T-cell (primary cell): ENCODE measurements at places on chromosomes 5 and 9. TPM values are rescaled to one million over a fixed set of nuclear protein-coding genes. Genes with fewer than 3 reads are reported as not detected.
A peak's percentile ranks its signal among the peaks of the same experiment; 100 is the strongest.

DNA sequence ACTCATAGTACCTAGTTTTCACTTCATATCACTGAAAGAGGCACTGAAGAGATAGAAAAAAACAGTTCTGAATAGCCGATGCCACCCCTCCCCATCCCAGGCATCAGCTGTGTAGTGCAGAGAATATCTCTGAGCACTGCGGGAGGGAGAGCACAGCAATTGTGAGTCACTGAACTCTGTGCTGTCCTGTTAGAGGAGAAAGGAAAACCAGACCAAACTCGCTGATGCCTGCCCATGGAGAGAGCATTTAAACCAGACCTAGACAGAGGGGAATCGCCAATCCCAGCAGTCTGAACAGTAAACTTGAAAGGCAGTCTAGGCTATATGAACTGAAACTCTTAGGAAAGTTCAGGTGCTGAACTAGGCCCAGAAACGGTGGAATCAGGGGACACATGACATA lies 120.1 kb upstream of the SLC30A5 start:
- H3K36me3 ChIP-seq, result no peaks in the 10 kb centered on the region
- no peak overlapping the region for H3K27ac ChIP-seq
- no peak overlapping the region for H3K4me3 ChIP-seq

- H3K27me3 ChIP-seq, result peaks cover 8% of the 10 kb centered on the region
- no peak overlapping the region for H3K4me3 ChIP-seq
- no peak overlapping the region for H3K27ac ChIP-seq
- H3K4me1 ChIP-seq, result no peaks in the 10 kb centered on the region
Observed at GRCh38 chr5:43209060-43209459, 17.0 kb downstream of the NIM1K start.

GRCh38 chr9:128003966-128004604 lies 23.3 kb upstream of the EEIG1 start:
- no peak overlapping the region for H3K4me3 ChIP-seq
- peaks cover 34% of the 10 kb centered on the region for H3K4me1 ChIP-seq
- H3K27me3 ChIP-seq, result no peaks in the 10 kb centered on the region
- DNase-seq, result no peak

- peaks cover 10% of the 10 kb centered on the region for H3K4me1 ChIP-seq
- no peaks in the 10 kb centered on the region for H3K36me3 ChIP-seq
- no peak overlapping the region for H3K4me3 ChIP-seq
- peak overlapping the region; percentile 33 for H3K27ac ChIP-seq
Observed at GRCh38 chr5:157548513-157549282, 26.9 kb downstream of the ADAM19 start.

- H3K4me1 ChIP-seq, result no peaks in the 10 kb centered on the region
- no peak for DNase-seq
- H3K36me3 ChIP-seq, result no peaks in the 10 kb centered on the region
- no peaks in the 10 kb centered on the region for H3K27me3 ChIP-seq
- H3K27ac ChIP-seq, result no peak overlapping the region
- no peak overlapping the region for H3K4me3 ChIP-seq
Observed at GRCh38 chr5:59436364-59437148, 457.0 kb downstream of the PDE4D start.

GRCh38 chr5:42285230-42285629 lies 138.0 kb upstream of the GHR start:
- H3K27me3 ChIP-seq, result no peaks in the 10 kb centered on the region
- no peaks in the 10 kb centered on the region for H3K4me1 ChIP-seq
- H3K27ac ChIP-seq, result no peak overlapping the region
- no peak overlapping the region for H3K4me3 ChIP-seq
- no peaks in the 10 kb centered on the region for H3K36me3 ChIP-seq

Gene EGFLAM
- not detected for total RNA-seq

Gene NEURL1B
- total RNA-seq, result 0.23 TPM
